ENCODE measurements at places on chromosomes 1 and 21.

GRCh38 chr1:167631936-167632614 lies 2.0 kb downstream of the RCSD1 start:
- peak; percentile 64 for DNase-seq

- DNase-seq, result no peak
Measured at GRCh38 chr1:20586953-20587660, 1.8 kb upstream of the CDA start.

GRCh38 chr21:43783098-43783700 lies 6.2 kb upstream of the RRP1 start:
- no peak for DNase-seq

GRCh38 chr1:46673749-46674182 lies 2.1 kb downstream of the TEX38 start:
- DNase-seq, result peak; percentile 87

- DNase-seq, result peak; percentile 81
Measured at GRCh38 chr1:108617008-108617723, 43.7 kb downstream of the HENMT1 start.

GRCh38 chr1:42173155-42173933 lies 8.8 kb upstream of the GUCA2A start:
- peak; percentile 74 for DNase-seq

GRCh38 chr1:156246241-156246780 lies 1.5 kb downstream of the PAQR6 start:
- peak; percentile 16 for DNase-seq

GRCh38 chr1:103514920-103515503 lies 10.5 kb upstream of the RNPC3 start:
- peak; percentile 71 for DNase-seq

GRCh38 chr21:45945868-45946210 lies 35.7 kb upstream of the COL6A1 start:
- no peak for DNase-seq

- DNase-seq, result no peak
Measured at GRCh38 chr1:241744591-241744990, 92.5 kb downstream of the WDR64 start.

DNA sequence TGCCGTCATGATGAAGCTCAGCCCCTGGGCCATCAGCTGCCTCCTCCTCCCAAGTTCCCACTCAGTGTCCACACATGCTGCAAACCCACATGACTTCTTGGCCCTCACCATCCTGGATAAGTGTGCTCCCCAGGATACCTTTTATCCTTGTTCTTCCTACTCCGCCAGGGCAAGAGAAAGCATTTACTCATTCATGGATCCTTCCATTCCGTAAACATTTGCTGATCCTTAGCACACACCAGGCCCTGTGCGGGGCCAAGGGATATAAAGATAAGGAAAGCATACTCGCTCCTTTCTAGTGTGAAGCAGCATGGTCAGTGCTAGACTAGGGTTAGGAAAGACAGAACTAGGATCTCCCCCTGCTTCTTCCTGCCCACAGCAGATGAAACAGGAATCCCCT lies 122.1 kb upstream of the HMGB4 start:
- no peak for DNase-seq

DNA sequence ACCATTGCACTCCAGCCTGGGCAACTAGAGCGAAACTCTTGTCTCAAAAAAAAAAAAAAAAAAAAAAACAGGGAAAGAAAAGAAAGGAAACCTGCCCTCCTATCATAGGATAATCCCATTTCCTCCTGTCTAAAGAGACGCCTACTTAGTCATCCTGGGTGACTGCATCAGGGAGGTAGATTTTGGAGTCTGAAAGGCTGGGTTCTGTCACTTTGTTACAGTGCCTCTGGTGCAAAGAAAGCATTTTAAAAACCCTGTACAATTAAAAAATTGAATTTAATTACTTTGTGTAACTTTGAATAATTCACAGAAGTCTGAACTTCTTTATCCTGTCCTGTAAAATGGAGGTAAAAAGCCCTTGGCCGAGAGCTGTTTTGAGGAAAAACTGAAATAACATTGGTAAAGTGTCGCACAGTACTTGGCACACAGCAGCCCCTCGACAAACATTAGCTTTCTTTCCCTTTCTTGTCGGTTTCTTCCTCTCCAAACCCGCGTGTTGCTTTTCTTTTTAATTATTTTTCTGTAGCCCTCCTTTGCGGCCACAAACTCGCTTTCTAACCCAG lies 657 bp upstream of the HDAC1 start:
- peak; percentile 28 for DNase-seq

DNA sequence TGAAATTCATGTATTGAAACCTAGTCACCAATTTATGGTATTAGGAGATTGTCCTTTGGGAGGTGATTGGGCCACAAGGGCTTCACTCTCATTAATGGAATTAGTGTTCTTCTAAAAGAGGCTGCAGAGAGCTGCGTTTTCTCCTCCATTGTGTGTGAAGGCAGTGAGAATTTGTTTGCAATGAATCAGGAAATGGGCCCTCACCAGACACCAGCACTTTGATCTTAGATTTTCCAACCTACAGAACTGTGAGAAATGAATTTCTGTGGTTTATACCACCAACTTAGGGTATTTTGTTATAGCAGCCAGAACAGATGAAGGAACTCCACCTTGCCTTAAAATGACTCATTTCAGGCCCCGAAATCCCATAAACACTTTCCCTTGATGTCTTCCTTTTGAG lies 544.2 kb downstream of the RWDD3 start:
- DNase-seq, result no peak

DNA sequence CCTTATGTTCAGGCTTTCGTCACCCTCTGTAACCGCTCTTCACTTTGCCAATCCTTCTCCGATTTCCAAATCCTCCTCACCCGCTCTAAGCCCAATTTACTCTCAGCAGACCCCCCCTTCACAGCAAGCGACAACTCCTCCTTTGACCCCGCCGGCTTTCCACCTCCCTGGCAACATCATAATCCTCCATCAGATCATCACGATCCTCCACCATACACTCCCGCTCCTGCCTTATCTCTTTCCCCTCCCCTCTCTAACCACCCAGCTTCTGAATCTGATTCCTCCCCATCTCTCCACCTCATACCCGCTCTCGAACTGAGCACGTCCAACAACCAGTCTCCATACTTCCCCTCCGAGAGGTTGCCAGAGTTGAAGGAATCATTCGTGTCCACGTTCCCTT lies 7.5 kb upstream of the EVA1B start:
- no peak for DNase-seq

DNA sequence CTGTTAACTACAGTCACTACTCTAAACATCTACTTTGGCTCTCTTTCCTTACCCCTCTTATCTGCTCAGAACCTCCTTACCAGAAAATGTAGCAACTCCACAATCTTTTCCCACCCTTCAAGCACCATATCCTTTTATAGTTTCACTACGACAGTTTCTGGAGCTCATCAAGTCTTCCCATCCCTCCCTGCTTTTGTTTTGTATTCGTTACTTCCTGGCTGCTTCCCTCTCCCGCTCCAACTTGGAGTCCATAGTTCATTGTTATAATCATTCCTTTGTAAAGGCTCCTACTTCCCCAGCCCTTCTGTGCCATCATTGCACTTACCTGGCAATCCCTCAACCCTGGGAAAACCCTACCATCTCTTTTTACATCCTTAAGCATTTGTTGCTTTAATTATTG lies 18.0 kb downstream of the MPZL1 start:
- no peak for DNase-seq

GRCh38 chr1:86860424-86860823 lies 53.5 kb downstream of the SELENOF start:
- no peak for DNase-seq

GRCh38 chr1:189149547-189150375 lies 1327.9 kb downstream of the BRINP3 start:
- no peak for DNase-seq

- DNase-seq, result no peak
Measured at GRCh38 chr1:64845831-64846425, 101.1 kb downstream of the RAVER2 start.

GRCh38 chr21:33541105-33541711 lies 709 bp downstream of the GART start:
- DNase-seq, result peak; percentile 53

GRCh38 chr1:54596756-54597155 lies 26.6 kb downstream of the FAM151A start:
- DNase-seq, result no peak

DNA sequence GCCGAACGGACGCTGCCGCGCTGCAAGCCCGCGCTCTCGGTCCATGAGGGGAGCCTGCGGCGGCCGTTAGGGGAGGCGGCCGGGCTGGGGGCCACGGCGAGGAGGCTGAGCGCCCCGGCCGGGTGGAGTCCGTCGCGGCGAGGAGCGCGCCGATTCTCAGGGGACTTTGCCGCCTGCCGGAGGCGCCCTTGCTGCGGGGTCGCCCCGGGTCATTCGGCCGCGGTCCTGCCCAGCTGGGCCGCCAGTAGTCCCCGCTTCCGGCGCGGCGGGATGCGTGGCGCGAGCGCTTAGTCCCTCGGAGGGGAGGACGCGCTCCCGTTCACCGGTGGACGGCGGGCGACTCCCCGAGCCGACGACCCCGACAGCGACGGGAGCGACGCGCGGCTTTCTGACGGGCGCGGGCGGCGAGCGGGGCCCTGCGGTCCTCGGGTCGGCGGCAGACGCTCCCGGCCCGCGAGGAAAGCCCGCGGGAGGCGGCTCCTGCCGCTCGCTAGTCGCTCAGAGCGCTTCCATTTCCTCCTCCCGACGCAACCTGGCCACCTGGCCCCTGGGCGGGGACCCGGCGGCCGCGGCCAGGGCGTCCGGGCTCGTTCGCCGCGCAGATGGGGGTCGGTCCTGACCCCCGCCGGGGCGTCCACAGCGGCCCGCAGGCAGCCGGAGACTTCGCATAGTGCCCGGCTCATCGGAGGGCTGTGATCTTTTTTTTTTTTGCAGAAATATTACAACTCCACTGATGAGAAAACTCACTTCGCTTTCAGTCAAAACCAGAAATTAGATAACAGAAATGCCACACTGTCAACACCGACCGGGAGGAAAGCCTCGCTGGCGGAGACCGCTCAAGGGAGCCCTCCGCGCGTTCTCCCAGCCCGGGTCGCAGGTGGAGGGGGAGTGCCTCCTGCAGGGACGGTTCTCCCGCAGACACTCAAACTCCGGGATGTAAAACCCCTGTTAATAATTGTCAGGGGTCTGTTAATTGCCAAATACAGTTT lies 641 bp upstream of the ZBTB21 start:
- peak; percentile 52 for DNase-seq

DNA sequence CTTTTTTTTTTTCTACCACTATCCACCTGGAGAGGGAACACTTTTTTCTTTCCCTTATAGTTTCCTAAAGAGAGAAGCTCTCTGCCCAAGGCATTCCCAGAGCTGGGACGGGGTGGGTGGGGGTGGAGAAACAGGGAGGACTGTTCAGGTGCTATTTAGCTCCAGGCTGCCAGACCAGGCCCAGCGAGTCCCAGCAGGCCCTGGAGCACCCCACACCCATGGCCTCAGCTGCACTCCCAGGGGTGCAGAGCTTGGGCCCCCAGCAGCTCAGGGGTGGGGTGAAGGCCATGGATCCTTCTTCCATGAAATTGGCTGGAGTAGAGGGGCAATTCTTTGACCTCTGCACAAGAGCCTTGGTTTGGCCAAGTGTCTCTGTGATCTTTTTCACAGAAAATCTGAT lies 4.1 kb downstream of the ETV3L start:
- DNase-seq, result no peak
